ENCODE measurements at places on chromosomes 12 and 14.
A peak's percentile ranks its signal among the peaks of the same experiment; 100 is the strongest.

DNA sequence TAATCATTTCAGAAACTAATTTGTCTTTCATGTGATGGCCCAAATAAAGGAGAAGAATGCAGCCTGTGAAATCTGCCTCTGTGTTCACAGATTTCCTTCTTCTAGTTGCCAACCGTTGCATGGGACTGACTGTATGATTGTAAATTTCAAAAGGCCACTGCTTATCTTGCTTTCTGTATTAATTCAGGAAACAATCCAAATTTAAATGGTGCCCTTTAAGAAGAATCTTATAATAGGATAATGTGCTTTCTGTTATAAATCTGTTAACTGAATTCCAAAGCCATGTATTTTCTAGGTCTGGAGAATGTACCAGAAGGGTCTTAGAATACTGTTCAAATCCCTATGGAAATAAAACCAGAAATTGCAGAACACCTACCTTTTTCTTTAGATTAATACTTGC is 58.6 kb upstream of the ATP2A2 start:
- DNase-seq, result no peak

- DNase-seq, result no peak
Measured at GRCh38 chr12:10968765-10969456, 17.8 kb downstream of the TAS2R50 start.

DNA sequence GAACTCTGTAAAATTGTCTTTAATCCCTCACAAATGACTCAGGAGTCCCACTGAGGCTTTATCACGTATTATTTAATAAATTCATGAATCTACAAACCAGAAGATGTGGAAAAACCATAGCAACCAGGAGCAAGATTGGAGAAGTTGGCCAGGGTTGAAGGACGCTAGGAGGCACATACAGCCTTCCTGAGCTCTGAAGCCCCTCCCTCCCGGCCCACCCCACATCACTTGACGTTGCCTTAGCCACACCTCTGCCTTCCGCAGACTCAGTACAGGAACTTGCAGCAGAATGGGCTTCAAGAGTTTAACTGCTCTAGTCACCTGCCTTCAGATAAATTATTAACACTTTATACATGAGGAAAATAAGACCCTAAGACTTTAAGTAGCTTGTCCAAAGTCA is 33.9 kb downstream of the SLC35F4 start:
- no peak for DNase-seq

- no peak for DNase-seq
Measured at GRCh38 chr14:59131938-59132795, 56.3 kb upstream of the DAAM1 start.

- no peak for DNase-seq
Measured at GRCh38 chr12:28879379-28879778, 269.7 kb upstream of the FAR2 start.

DNA sequence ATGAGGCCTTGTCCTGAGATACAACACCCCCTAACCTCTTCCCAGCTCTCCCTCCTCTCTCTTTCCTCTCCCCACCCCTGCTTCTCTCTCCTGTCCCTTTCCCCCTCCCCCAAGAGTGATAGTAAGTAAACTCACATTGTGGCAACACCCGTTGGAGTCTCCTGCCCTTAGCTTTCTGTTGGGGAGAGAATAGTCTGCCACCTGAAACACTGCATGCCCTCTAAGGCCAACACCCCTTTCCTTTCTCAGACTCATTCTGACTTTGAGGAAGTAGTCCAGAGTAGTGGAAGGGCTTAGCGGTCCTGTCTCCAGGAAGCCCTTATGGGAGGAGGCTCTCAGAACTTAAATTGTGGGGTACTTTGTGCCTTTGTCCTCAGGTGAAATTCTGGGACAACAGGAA is 95.2 kb downstream of the PRKCH start:
- DNase-seq, result no peak

DNA sequence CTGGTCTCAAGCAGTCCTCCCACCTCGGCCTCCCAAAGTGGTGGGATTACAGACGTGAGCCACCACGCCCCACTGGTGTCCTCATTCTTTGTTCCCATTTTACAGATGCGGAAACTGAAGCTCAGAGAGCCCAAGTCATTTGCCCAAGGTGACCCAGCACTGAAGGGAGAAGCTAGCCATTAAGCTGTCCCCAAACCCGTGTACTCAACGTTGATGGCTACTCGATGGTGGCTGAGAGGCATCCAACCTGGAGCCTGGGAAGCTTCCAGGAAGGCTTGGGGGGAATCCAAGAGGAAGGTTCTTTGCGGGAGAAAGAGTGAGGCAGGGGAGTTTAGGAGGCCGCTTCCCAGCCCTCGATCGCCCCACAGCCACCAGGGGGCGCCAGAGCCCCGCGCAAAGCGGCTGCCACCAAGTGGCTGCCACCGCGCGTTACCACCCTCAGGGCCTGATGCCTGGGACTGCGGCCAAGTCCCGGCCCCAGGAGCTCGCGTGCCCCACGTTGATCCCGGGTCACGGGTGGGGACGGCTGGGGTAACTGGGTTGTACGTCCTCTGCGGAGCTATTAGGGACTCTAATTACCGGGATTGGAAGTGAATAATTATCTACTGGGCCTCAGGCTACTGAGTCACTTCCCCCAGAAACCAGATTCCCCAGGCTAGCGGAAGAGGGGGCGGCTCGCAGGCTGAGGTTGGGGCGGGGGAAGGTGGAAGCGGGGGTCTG is 8.8 kb upstream of the SH2B3 start:
- DNase-seq, result peak; percentile 36

- no peak for DNase-seq
Measured at GRCh38 chr14:51082349-51082748, 12.6 kb downstream of the TRIM9 start.

DNA sequence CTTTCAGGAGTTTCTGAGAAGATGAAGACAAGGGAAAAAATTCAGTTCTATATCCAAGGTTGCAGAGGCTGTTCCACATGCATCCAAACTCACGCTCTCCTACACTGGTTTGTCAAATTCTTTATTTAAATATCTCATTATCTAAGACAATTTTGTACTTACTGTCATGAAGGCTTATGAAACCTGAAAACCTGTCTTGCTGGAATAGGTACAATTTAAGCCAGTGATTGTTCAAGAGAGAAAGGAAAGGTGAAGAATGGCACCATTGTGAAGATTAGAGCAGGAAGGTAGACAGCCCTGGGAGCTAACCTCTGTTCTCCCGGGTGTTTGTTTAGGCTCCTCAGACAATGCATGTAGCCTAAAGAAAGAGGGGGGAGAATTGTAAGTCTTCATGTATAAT is 315.1 kb upstream of the PRKD1 start:
- no peak for DNase-seq

- no peak for DNase-seq
Measured at GRCh38 chr12:8905546-8905945, 8.8 kb upstream of the PHC1 start.

- DNase-seq, result no peak
Measured at GRCh38 chr12:49505672-49506071, 33.2 kb upstream of the KCNH3 start.

GRCh38 chr14:99255621-99256482 is 16.1 kb downstream of the BCL11B start:
- DNase-seq, result no peak

DNA sequence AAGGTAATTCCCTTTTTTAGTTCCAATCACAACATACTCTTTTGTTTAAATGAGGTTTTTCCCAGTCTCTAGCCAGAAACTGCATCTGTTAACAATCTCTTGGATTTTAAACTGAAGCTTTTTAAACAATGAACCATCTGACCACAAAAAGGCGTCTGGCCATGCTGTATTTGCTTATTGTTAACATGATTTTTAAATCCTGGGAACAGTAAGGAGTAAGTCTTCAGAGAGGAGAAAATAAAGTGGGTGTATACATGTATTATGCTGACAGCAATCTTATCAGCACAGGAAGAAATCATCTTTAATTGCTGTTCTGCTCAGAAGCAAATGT is 106.2 kb downstream of the DAAM1 start:
- DNase-seq, result no peak

GRCh38 chr12:91778091-91778832 is 367.4 kb downstream of the BTG1 start:
- no peak for DNase-seq

Measured in esophagus squamous epithelium (tissue), 5 donors.